T-helper 22 cell (primary cell): ENCODE measurements at places on chromosomes 1 and 21.

GRCh38 chr1:54774820-54775498, 10.6 kb upstream of the PARS2 start:
- DNase-seq, result no peak

DNA sequence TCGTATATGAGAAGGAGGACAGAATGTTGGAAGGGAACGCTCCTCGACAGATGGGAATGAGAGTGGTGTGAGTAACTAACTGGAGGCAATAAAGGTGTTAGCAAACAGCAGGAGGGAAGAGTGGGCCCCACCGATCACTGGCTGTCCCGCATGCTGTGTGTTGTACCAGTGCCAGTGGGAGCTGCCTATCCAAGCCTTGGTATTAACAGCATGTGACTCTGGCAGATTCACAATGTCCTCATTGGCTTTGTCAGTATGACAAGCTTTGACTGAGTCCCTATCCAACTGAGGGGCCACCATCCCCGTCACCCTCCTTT, 188.3 kb downstream of the NRIP1 start:
- no peak for DNase-seq

DNA sequence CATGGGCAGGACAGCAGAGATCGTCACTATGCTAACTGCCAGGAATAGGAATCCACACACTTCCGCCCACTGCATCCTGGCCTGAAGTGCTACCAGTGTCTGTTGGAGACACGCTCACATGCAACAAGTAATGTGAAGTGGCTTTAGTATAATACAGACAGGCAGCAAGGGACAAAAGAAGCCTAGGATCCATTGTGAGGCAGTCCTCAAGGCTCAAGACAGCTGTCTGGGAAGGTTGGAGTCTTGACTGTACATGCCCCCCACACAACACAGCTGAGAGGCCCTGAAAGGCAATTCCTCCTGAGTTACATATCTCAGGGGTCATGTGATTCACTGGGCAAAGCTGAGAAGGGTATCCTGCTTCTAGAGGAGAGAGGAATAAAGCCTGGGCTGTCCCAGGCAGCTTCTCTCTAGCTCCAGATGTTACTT, 39.9 kb upstream of the CD1D start:
- DNase-seq, result no peak

- no peak for DNase-seq
These were observed 42.4 kb downstream of the DHCR24 start for GRCh38 chr1:54844564-54844963.

- DNase-seq, result no peak
These were observed 14.0 kb downstream of the INKA2 start for GRCh38 chr1:111725192-111725591.

DNA sequence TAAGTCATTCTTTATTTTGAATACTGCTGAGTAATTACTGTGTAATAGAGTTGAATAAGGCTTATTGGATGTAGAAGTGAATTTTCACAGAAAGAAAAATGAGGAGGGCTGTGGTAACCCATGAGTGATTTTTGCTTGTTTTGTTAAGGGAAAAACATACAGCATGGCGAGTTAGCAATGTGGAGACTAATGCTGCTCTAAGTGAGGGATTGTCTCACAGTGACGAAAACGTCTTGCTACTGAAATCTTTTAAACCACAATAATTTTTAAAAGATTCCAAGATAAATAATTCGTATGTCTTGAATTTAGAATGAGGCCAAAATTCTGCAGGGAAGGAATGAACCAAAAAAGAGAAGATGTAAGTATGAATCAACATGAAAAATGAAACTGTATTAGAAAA, 16.2 kb upstream of the PLA2G4A start:
- DNase-seq, result no peak

DNA sequence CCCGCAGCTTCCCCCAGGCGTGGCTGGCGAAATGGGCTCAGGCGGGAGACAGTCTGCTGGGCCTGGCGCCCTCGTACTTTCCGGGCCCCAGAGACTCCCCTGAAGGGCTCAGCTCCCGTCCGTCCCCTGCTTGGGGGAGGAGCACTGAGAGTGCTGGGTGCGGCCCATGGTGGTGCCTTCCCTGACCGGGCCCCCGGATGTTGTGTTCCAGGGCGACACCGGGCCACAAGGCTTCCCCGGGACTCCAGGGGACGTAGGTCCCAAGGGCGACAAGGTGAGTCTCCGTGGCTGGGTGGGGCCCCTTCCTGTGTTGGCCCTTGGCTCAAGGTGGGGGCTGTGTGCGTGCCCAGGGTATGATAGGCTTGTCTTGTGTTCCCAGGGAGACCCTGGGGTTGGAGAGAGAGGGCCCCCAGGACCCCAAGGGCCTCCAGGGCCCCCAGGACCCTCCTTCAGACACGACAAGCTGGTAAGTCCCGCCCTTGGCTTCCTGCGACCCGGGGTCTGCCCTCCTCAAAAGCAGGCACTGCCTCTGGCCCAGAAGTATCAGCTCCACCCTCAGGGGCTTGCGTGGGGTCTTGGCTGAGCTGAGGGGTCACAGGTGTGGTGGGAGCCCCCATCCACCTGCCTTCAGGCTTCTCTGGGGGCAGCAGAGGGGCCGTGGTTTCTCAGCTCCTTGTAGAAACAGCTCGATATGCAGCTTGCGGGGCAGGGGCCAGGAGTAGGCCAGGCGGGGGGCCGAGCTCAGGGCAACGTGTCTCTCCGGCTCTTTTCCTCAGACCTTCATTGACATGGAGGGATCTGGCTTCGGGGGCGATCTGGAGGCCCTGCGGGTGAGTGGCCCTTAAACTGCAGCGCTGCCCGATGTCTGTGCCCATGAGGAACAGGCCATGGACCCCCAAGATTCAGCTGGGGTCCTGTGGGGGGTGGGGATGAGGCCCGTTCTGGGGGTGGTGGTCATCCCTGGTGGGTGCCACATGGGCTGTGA, 62.3 kb downstream of the SLC19A1 start:
- DNase-seq, result no peak

GRCh38 chr1:209873067-209873799, 45.5 kb downstream of the UTP25 start:
- no peak for DNase-seq

DNA sequence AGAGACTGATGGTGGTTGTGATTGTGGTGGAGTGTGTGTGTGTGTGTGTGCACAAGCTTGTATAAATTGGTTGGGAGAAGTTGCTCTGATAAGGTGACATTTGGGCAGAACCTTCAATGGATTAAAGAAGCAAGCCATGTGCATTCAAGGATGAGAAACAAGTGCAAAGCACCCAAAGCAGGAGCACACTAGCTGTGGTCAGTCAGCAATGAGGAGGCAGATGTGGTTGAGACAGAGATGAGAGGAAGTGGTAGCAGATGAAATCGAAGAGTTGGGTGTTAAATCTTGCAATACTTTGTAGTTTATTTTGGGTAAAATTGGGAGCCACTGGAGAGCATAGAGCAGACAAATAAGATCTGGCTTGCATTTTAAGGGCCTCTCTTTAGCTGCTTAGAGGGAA, 4.4 kb upstream of the PGBD5 start:
- DNase-seq, result no peak

GRCh38 chr1:21139601-21140000, 37.1 kb downstream of the EIF4G3 start:
- no peak for DNase-seq

DNA sequence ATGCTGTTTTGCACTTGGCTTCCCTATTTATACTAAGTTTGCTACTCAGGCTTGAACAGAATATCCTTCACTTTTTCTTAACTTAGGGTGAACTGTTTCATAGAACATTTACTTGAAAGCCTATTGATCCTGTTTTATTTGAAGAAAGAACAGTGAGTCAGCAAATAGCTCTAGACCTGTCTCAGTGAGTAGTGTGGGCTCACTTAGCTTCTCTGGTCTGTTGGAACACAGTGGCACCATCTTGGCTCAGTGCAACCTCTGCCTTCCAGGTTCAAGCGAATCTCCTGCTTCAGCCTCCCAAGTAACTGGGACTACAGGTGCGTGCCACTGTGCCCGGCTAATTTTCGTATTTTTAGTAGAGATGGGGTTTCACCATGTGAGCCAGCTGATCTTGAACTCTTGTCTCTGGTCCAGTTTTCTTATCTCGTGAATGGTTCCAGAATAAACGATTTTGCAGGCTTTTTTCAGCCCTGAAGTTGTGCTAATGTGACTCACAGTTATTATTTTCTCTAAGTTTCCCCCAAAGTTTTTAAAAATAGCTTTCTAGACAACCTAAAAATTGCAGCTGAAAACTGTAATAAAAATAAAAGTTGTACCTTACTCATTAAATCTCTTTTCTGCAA, 76.8 kb downstream of the KIF1B start:
- DNase-seq, result no peak

DNA sequence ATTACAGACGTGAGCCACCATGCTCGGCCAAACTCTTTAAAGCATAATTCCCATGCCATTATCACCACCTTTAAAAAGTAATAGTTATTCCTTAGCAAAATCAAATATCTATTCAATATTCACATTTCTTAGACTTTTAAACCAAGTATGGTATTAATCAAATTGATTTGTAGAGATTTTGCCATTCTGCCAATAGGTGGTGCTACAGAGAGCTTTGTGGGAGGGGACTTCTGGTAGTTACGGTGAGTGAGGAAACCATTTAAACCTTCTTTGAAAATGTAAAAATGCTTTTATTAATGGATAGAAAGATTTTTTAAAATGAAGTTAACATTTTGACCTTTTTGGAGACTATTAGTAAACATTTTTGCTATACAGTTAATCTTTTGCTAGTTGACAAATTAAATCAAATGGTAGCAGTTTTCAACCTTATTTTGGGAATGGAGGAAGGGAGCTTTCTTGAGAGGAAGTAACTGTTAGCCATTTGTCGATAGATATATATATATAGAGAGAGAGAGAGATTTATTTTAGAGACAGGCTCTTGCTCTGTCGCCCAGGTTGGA, 19.3 kb downstream of the IARS2 start:
- no peak for DNase-seq

GRCh38 chr1:53652441-53653199, 86.3 kb downstream of the GLIS1 start:
- no peak for DNase-seq

DNA sequence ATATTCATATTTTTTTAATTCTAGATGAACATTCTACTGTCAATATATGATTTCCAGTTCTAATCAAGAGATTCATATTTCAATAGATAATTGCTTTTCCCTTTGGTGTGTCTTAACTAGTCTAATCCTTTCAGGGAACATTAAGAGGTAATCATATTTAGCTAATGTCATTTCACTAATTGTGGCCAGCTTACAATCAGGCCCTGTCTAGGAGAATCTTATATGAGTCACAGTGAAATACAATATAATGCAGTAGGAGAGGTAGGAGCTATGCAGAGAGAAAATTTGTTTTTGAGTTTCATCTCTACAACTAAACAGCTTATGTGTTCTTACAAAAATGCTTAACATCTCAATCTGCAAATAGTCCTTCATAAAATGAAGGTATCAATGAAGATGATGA, 85.9 kb downstream of the DPYD start:
- no peak for DNase-seq

DNA sequence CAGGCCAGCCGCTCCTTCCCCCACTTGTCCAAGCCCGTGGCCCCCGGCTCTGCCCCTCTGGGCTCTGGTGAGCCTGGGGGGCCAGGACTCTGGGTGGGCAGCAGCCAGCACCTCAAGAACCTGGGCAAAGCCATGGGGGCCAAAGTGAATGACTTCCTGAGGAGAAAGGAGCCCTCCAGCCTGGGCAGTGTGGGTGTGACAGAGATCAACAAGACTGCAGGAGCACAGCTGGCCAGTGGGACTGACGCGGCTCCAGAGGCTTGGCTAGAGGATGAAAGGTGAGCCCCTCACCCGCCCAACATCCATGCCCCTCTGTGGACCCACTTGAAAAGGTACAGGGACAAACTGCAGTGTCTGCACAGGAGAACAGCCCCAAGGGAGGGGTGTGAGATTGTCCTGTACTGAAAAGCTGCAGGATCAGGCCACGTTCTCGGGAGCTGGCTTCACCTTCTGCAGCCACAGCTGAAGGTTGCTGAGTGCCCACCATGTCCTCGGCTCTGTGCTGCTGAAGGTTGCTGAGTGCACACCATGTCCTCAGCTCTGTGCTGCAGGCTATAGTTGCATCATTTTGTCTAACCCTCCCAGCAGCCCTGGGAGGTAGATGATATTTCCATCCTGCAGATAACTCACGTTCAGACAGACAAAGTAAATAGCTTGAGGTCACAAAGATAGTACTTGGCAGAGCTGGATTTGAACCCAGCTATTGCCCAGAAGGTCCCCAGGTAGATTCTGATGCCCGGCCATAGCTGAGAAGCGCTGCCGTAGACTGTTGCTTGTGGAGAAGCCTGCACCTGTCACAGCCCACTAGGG, 618 bp downstream of the C1orf226 start:
- no peak for DNase-seq

DNA sequence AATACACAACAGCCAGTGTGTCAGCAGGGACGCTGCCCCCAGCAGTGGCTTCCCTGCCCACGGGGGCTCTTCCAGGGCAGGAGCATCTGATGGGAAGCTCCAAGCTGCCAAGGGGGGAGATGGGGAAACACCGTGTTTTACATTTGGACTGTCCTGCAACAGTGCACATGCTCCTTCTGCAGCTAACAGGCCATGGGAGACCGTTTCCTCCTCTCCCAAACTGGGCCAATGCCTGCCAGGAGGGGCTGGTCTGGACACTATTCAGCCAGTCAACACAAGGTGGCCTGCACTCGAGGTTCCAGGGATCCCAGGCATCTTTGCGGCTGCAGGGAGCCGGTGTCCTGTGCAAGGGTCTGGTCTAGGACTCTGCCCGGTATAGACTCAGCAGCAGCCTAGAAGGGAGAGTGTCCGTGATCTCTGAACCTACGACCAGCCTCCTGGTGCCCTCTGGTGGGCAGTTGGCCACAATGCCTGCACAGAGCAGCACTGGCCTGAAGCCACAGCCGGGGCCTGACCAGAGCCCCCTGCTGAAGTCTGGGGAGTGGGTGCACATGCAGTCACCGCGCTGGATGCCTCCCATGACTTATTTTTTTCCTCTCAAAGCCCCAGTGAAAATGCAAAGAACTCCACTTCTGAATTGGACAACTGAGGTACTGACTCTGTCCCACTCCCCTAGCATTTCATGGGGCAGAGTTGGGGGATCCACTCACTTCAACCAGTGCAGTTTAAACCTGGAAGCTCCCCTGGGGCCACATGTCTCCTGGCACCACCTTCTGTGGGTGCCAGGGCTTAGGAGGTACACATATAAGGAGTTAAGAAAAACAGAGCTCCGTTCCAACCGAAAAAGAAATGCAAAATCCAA, 33.3 kb downstream of the RCC2 start:
- no peak for DNase-seq

GRCh38 chr21:17051054-17051453, 461.8 kb upstream of the CXADR start:
- DNase-seq, result no peak

GRCh38 chr1:89582571-89582970, 50.3 kb upstream of the LRRC8C start:
- no peak for DNase-seq

- DNase-seq, result no peak
These were observed 53.7 kb downstream of the HUNK start for GRCh38 chr21:31926498-31926897.

- DNase-seq, result no peak
These were observed 706.7 kb upstream of the ADAMTS5 start for GRCh38 chr21:27673581-27673980.

- no peak for DNase-seq
These were observed 24.2 kb upstream of the FHAD1 start for GRCh38 chr1:15222653-15223303.

- DNase-seq, result no peak
These were observed 3.6 kb downstream of the BEST4 start for GRCh38 chr1:44784094-44785028.

GRCh38 chr1:6270401-6270800, 9.5 kb upstream of the GPR153 start:
- DNase-seq, result no peak
